ENCODE measurements at places on chromosomes 4 and X.

DNA sequence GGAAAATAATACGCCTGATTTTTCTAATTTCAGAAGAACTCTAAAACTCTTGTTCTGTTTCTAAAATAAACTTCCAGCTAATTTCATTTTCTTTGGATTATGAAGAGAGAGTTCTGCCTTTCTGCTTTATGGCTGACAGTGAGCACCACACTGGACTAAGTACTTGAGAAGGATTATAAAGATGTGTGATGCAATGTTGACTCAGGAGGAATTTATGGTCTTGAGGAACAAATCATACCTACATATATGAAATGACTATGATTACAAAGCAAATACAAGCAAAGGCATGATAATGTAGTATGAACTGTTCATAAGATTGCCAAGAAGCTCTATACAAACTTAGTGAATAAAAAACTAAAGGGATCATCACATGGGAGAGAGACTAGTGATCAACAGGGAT lies 13.0 kb upstream of the SLC25A5 start:
- DNase-seq, result no peak

- no peak for DNase-seq
Observed at GRCh38 chr4:101025755-101026154, 321.6 kb downstream of the PPP3CA start.

DNA sequence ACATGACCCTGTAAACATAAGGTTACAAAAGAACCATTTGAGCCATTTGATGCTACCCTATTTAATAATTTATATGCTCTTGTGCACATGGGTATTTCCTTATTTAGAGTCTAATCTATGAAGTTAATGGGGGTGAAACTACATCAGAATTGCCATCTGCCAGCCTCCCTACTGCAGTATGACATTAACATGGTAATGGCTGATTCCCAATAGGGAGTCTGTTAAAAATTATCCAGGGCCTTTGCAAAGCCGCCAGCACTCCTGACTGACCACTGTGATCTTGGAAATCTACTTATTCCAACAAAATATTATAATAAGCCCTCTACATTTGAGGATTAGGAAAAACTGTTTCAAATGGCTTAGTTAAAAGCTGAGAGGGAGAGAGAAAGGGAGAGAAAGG lies 153.7 kb downstream of the CLCN4 start:
- DNase-seq, result no peak

DNA sequence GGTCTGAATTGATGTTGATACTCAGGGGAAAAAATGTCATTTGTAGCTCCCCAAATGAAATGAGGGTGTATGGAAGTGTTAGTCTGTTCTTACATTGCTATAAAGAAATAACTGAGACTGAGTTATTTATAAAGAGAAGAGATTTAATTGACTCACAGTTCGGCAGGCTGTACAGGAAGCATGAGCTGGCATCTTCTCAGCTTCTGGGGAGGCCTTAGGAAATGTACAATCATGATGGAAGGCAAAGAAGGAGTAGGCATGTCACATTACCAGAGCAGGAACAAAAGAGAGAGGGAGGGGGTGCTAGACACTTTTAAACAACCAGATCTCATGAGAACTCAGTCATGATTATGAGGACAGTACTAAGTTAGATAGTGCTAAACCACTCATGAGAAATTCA lies 1199.9 kb upstream of the DIAPH2 start:
- no peak for DNase-seq

DNA sequence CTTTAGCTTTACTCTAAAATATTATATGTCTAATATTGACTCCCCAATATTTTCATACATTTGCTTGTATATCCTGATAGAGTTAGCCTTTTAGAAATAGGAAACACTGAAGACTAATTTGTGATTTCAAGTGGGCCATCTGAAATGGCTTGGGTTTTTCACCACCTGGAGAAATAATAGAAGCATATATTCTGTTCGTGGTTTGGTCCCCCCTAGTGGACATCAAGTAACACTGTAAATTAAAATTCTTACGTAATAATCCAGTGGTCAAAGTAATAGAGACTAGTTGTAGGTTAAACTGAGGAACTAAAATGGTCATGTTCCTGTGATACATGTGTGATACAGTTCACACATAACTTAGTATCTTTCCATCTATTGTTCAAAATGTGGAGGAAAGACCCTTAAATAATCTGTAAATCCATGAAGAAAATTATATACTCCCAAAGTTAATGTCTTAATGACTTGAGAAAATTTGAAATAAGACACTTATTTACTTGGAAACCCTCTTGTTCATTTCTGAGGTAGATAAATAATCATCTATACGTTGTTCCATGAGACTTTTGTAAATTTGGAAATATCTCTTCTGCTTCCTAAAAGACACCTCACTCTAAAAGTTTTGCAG lies 79.8 kb upstream of the SMARCAD1 start:
- no peak for DNase-seq

- DNase-seq, result no peak
Observed at GRCh38 chr4:86848136-86848535, 1.0 kb downstream of the SLC10A6 start.

DNA sequence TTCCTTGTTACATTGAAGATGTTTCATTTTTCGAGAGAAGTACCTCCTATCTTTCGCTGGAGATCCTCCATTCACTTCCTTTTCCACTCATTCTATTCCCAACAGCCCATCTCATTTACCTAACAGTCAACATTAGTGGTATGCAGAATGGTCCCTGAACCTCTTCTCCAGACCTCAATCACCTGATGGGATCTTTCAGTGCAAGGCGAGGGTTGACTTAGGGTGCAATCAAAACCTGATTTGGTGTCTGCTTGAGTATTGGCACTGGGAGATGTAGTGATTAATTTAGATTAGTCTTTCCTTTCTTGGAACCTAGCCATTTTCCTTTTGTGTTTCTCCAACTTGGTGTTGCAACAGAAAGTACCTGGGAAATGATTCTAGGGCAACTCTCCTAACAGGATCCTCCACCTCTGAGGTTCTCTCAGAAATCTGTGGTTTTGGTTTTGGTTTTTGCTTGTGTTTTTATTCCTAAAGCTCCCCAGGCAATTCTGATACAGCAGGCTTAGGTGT lies 18.4 kb downstream of the DDX3X start:
- DNase-seq, result no peak

GRCh38 chr4:38503689-38504395 lies 160.2 kb upstream of the KLF3 start:
- DNase-seq, result no peak

GRCh38 chrX:109344101-109344500 lies 137.8 kb downstream of the GUCY2F start:
- no peak for DNase-seq

DNA sequence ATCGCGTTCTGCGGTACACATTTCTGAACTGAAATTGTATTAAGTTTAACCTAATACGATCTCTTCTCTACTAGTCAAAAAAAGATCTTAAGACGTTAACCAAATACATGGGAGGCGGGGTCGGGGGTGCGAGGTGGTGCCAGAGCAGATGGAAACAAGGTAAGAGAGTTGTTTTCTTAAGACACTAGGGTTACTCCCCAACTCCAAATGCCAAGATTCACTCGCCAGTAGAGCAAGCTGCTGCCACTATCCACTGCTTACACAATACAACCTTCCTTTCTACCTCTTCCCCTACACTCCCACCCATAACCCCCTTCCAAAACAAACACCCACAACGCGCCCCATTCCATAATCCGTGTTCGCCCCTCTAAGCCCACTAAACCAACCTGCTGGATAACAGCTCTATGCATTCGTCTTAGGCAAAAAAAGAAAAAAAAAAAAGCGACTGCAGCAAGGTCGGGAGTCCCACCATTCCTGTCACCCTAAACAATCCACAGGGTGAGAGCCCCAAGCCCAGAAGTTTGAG lies 1.3 kb downstream of the LCORL start:
- DNase-seq, result no peak

- DNase-seq, result no peak
Observed at GRCh38 chr4:175891851-175892250, 79.8 kb upstream of the GPM6A start.

GRCh38 chr4:154928640-154929257 lies 147.7 kb downstream of the RBM46 start:
- no peak for DNase-seq

- DNase-seq, result no peak
Observed at GRCh38 chr4:155703486-155704247, 37.0 kb downstream of the GUCY1A1 start.

DNA sequence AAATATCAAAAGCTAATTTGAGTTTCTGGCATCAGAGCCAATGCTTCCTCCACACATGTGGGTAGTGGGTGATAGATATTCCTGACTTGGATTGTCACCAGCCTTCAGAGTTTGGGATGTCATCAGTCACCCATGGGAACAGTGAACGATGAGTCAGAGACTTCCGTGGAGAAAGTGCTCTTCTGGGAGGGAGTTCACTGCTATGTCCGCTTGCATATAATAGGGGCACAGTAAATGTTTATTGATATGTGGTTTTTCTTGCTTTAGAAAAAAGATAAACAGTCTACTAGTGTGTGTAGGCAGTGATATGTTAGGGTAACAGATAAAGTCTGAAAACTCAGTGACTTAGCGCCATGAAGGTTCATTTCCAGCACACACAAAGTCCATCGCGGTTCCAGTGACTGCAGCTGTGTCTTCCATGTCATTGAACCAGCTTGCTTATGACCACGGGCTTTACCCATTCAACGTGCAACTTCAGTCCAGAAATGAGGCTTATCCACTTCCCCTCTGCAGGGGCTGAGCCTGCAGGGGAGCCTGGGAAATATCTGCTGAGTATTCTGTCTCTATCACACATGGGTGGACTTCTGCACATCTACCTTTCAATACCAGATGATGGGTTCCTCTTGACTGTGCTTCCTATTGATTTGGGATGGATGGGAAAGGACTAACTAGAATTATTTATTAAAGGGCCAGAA lies 87.7 kb upstream of the WWC2 start:
- no peak for DNase-seq

DNA sequence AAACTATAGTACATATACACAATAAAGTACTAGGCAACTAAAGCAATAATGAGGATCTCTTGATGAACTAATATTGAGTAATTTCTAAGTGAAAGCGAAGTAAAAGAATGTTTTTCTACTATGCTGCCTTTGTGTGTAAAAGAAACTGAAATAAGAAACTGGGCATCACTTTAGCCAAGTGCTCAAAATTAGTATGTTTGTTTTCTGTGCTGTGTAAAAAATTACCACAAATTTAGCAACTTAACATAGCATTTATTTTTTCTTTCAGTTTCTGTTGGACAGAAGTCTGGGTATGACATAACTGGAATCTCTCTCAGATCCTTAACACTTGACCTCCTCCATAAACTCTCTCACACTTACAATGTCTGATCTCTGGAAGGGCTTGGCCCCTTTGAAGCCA lies 687.1 kb upstream of the MAGEB2 start:
- no peak for DNase-seq

DNA sequence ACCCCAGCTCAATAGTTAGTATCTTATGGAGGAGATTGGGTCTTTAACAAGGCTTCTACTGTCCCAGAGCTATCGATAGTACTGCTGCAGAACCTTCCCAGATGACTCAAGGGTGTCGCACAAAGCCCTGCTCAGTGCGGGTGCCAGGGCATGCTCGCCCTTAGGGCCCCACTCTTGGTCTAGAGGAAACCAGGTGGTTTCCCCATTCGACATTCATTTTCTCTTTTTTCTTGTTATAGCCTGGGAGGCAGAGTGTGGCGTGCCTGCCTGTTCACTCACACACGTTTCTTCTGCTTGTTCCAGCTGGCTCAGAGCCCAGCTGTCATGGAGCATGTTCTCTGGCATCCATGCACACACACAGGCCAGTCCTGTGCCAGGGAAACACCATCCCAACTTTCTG lies 144.5 kb downstream of the SMIM20 start:
- DNase-seq, result no peak

- no peak for DNase-seq
Observed at GRCh38 chr4:56979421-56980072, 851 bp downstream of the POLR2B start.

DNA sequence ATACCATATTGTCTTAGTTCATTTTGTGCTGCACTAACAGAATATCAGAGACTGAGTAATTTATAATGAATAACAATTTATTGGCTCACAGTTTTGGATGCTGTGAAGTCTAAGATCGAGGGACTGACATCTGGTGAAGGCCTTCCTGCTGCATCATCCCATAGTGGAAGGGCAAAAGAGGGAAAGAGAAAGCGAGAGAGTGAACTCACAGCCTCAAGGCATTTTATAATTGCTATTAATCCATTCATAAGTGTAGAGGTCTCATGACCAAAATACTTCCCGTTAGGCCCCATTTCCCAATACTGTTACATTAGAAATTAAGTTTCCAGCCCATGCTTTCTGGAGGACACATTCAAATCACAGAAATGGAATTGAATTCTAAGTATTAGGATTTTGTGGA lies 554.4 kb downstream of the TRAM1L1 start:
- no peak for DNase-seq

DNA sequence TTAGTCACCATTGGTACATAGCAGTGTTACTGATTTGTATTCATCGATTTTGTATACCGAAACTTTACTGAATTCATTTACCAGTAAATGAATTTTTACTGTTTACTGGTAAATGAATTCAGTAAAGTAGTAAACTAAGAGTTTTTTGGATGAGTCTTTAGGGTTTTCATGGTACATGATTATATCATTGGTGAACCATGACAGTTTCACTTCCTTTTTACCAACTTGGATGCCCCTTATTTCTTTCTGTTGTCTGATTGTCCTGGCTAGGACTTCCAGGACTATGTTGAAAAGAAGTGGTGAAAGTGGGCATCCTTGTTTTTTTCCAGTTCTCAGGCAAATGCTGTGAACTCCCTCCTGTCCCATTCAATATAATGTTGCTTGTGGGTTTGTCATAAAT lies 494.9 kb downstream of the GALNTL6 start:
- no peak for DNase-seq

GRCh38 chr4:26884486-26884988 lies 23.9 kb downstream of the STIM2 start:
- no peak for DNase-seq

DNA sequence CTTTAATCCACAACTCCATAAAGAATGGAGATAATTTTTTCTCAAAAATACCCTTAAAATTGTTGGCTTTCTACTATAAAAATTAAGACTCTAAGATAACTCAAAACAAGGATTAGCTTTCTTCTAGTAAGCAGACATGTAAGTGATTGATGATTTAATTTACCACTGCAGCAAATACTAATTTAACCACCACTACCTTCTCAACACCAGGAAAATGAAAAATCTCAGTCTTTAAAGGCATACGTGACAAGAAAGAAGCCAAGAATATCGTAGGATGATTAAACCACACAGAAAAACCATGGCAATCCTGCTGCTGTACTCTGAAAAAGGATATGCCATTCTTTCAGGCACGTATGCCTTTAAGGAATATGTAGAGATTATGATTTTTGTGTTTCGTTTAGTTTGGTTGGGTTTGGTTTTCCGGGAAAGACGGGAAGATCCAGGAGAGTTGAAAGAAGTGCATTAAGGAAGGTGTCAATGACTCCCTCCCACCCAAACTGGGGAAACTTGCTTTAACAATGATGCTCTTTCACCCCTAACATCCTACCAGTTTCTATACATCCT lies 881 bp downstream of the LRCH2 start:
- no peak for DNase-seq

DNA sequence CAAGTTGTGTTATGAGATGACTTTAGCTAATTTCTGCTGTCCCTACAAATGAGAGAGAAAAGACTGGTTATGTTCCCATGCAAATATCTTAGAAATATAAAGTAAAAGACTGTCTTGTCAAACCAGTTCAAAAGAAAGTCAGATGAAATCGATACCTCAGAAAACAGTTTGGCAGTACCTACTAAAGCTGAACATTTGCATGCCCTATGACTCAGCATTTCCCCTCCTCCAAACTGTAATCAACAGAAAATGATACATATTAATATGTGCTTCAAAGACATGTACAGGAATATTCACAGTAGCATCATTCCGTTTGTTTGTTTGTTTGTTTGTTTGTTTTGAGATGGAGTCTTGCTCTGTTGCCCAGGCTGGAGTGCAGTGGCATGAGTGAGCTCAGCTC lies 90.3 kb downstream of the ARX start:
- no peak for DNase-seq

GRCh38 chrX:38651625-38652601 lies 90.6 kb downstream of the TSPAN7 start:
- DNase-seq, result no peak
